ENCODE measurements at places on chromosomes 12 and 14. TPM values are rescaled to one million over a fixed set of nuclear protein-coding genes. Genes with fewer than 3 reads are reported as not detected.
A peak's percentile ranks its signal among the peaks of the same experiment; 100 is the strongest.

GRCh38 chr12:131281016-131281415 is 327.3 kb downstream of the ADGRD1 start:
- no peak for DNase-seq

- peak; percentile 49 for DNase-seq
Measured at GRCh38 chr12:66693901-66694513, 15.1 kb upstream of the GRIP1 start.

- DNase-seq: no peak
Measured at GRCh38 chr12:80892597-80893445, 44.9 kb downstream of the LIN7A start.

GRCh38 chr12:132724506-132725241 is 14.0 kb downstream of the PGAM5 start:
- DNase-seq: no peak

DNA sequence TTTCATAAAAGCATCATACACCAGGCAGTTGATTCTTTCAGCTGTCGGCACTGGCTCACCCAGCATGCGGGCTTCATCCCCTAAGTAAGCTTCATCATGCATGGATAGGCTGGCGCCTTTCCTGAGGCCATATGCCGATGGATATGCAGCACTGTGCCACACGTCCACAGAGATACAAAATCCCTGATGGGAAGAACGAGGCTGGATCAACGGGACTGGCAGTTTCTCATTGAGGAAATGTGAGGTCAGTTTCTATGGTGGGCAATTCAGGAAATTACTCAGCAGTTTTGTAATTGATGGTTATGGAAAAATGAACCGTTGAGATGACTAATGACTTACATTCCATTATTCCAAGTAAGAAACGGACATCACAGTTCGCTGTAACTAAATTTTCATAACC is 453.8 kb downstream of the TMEM121 start:
- DNase-seq: no peak

DNA sequence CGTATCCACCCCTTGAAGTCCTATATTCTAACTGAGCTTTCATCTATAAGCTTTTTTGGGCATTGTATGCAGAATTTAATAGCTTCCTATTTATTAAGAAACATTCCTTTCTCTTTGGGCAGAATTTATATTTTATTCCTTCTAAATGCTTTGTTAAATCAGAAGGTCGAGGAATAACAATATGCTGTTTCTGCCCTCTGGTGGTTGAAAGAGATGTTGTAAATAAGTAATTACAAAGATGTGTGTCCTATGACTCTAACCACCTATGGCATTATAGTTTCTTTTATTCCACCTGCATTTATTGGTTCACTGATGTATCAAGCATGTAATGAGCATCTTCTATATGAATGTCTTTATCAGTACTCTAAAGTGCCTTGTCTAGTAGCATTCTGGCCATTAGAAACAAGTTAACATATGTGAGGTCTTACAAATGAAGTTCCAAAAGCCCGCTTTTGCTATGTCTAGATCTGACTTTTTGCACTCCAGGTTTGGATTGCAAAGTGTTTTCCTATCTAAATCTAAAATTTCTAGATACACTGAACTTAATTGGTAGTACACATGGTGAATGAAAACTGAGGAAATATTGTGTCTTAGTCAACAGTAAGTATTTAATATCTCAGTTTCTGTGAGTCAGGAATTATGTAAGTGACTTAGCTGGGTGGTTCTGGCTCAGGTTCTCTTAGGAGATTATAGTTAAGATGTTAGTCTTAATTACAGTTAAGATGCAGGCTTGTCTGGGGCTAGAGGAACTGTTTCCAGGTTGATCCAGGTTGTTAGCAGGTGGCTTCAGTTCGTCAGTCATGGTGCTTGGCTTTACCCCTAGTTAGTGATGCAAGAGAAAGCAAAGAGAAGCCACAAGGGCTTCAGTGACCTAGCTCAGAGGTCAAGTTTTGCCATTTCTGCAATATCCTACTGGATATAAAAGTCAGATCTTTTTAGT is 57.5 kb downstream of the PLEKHA5 start:
- peak; percentile 55 for DNase-seq

- no peak for DNase-seq
Measured at GRCh38 chr12:1646569-1647284, 17.7 kb downstream of the WNT5B start.

DNA sequence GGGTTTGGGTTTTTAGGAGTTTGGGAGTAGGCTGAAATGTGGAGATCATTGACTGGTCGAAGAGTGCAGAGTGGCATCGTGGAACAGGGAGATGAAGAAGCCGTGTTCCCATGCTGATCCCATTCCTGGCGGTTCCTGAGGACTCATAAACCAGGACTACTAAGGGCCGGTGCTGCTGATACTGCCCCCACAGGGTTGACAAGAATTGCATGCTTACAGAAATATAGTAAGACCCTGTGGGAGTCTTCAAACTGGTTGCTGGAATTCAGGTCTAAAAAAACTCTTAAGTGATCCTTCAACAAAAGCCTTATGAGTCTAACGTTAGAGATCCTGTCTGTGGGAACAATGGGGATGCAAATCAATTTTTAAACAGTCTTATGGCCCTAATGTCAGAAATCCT is 64.0 kb upstream of the ARHGAP5 start:
- no peak for DNase-seq

GRCh38 chr12:68240975-68241374 is 12.4 kb downstream of the IL22 start:
- peak; percentile 25 for DNase-seq

GRCh38 chr14:52377940-52378339 is 63.8 kb downstream of the PTGER2 start:
- no peak for DNase-seq

DNA sequence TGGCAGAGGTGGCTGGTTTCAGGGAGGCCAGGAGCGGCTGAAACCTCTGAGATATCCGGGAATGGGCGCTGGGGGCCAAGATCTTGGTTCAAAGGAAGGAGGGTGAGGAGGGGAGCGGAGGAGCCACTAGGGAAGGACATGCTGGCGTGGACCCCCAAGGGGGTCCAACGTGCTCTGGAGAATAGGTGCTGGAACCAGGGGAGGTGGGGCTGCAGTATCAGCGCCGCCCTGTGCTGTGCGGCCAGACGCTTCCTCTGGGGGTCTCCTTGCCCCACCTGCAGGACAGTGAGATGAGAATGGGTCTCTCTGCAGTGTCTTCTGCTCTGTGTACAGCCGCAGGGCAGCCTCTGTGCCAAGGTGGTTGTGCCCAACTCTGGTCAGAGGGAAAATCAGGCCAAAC is 2.5 kb downstream of the FAM181A start:
- DNase-seq: no peak

GRCh38 chr14:89851106-89851505 is 103.4 kb downstream of the EFCAB11 start:
- no peak for DNase-seq

Gene PIWIL1
- polyA plus RNA-seq: not detected

Gene LAG3
- 0.33 TPM for polyA plus RNA-seq

Gene AEBP2
- polyA plus RNA-seq: 7.2 TPM

Gene CFAP73
- polyA plus RNA-seq: not detected

Gene ASB2
- polyA plus RNA-seq: 0.92 TPM

Gene OR4E2
- polyA plus RNA-seq: not detected
